ENCODE measurements at places on chromosomes 5 and 9.

DNA sequence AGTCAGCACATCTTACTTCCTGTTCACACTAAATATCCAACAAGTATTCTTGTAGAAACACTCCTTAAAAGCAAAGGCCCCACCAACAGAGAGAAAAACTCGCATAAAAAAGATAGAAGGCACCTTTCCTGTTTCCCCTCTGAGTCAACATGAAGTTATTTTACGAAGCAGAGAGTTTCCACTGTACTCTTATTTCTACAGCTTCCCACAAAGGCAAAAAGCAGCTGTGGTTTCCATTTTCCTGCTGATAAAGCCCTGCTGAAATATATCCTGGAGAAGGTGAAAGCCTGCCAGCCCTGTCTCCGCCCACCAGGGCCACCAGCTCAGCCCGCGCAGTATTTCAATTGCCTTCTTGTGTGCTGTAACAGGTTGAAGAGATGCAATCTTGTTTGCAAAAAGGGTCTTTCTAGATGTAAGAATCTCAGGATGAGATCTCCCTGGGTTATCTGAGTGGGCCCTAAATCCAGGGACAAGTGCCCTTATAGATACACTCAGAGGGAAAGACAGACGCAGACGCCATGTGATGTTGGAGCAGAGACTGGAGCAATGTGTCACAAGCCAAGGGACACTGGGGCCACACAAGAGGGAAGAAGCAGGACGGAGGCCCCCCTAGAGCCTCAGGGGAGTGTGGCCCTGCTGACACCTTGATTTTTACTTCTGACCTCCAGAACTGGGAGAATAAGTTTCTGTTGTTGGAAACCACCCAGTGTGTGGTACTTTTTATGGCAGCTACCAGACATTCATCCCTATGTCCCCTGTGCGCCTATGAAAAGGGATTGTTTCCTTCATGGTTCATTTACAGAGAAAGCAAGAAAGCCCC is 19.9 kb downstream of the SEMA4D start:
- no peak for DNase-seq

GRCh38 chr9:129464972-129465833 is 155.7 kb downstream of the C9orf50 start:
- no peak for DNase-seq

GRCh38 chr5:157217289-157218024 is 36.8 kb downstream of the ITK start:
- peak; percentile 73 for DNase-seq

GRCh38 chr9:73761905-73762304 is 610.2 kb downstream of the ANXA1 start:
- no peak for DNase-seq

DNA sequence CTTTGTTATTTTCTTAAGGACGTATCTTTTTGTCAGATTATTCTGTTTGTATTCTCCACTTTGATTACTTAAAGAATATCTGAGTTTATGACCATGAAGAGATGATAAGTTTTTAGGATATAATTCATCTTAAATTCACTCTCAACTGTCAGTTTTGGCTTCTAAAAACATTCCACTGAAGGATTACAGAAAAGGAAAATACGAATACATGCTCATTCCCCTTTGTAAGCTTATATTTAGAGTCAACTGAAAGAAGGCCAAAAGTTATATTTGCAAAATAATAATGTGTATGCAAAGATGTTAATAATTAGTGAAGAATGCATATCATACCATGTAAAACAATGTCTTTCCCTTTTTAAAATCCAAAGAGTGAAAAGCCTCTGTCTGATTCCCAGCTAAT is 52.5 kb downstream of the ZNF474 start:
- no peak for DNase-seq

GRCh38 chr9:71144495-71144894 is 23.1 kb upstream of the TRPM3 start:
- no peak for DNase-seq

GRCh38 chr9:3608011-3608410 is 82.2 kb upstream of the RFX3 start:
- no peak for DNase-seq

DNA sequence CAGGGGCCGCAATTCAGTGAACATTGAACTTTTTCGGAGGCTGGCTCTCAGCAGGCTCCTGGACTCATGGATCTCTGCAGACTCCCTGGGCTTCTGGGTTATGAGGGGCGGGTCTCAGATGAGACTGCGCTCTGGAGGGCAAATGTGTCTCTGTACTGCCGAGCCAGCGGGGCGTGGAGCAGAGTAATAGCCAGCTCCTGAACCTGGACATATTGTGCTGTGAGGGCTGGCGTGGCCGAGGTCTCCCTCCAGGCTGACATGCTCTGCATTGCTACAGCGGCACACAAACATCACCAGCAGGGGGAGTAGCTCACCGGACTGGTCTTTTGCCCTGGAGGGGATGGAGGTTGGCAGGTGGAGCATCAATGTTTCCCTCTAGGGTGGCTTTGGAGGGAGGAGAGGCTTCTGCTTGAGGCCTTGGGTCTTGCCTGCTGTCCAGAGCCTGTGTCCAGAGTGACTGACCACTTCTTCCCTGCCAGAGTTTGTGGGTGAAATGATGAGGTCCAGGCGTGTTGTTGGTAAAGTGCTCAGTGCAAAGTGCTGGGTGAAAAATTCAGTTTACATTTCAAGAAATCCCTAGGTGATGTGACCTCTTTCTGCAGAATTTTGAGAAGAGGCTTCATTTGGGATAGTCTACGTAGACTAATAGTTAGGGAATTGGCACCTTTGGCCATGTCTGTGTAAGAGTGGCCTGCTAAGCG is 10.9 kb upstream of the GADD45G start:
- no peak for DNase-seq

DNA sequence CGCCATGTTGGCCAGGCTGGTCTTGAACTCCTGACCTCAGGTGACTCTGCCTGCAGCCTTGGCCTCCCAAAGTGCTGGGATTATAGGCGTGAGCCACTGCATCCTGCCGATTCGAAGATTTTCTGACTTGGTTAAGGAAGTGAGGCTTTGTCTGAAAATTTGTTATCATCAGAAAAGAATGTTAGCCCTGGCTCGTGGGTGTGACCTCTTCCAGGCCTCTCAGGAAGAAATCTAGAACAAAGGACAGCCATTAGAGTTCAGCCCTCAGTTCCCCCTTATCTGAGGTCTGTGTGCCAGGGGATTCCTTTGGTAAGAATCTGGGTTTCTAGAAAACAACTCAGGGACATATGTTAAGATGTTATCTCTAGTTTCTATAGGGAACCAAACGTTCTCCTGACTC is 6.2 kb downstream of the OR2S2 start:
- DNase-seq: no peak

DNA sequence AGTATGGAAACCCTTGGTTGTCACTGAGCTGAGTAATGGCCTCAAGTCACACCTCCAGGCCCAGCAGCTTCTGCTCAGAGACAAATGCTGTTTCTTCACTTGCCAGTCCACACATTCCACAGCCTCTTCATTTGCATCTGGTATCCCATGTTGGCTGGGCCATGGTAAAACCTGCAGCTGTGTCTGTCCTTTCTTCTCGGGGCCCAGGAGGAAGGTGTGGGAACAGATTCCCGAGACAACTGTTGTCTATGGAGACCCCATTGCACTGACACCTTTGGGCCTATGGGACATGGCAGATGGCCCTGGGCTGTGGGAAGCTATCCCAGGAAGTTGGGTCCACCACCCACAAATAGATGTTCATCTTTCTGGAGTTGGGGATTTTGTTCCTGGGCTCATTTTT is 85.1 kb downstream of the MACROH2A1 start:
- no peak for DNase-seq

- peak; percentile 76 for DNase-seq
Observed at GRCh38 chr5:179801304-179802206, 5.1 kb downstream of the MGAT4B start.

- DNase-seq: no peak
Observed at GRCh38 chr9:99162759-99163364, 57.9 kb downstream of the TGFBR1 start.

GRCh38 chr5:14107536-14107935 is 35.6 kb upstream of the TRIO start:
- no peak for DNase-seq

GRCh38 chr9:99030092-99030511 is 74.8 kb upstream of the TGFBR1 start:
- DNase-seq: no peak

DNA sequence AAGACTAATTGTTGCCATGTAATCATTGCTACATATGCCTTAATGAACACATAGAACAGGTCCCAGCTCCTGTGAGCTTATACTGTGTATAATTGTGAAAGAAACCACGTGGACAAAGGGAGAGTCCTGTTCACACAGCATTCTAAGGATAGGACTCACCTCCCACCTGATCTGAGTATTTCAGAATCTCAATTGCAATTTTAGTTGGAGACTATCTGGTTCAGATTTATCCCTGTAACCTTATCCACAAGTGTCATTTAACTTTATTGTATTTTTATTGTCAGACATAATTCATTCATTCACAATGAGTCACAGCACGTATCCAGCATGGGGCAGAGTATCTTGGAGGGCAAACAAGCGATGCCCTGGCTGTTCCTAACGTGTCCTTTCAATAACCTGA is 448.3 kb downstream of the NTRK2 start:
- DNase-seq: no peak

DNA sequence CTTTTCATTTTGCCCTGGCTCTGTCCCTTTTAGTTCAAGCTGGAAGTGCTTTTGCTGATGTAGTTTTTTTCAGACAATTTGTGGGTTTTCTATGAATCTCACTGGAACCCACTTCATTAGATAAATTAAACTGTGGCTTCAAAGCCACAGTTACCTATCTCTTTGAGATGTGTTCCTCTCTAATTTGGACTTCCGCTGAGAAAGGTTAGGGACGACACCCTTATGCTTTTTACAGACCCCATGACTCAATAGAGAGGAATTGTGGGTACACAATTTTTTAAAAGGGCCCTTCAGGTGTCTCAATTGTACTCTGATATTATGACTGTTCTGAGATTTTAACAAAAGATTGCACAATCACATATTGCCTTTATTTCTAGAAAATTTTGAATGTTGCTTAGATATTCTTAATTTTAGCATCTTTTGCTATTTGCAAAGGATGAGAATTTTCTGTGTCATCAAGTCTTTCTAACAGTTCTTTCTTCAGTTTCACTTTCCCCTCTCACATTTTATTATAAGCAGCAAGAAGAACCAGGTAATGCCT is 110.6 kb downstream of the GADD45G start:
- no peak for DNase-seq

- no peak for DNase-seq
Observed at GRCh38 chr5:36370073-36370472, 68.4 kb upstream of the RANBP3L start.

- DNase-seq: no peak
Observed at GRCh38 chr5:60794691-60795090, 49.4 kb downstream of the ELOVL7 start.

GRCh38 chr5:109719978-109720377 is 30.3 kb downstream of the MAN2A1 start:
- no peak for DNase-seq

- no peak for DNase-seq
Observed at GRCh38 chr9:70415041-70415440, 584 bp upstream of the KLF9 start.

DNA sequence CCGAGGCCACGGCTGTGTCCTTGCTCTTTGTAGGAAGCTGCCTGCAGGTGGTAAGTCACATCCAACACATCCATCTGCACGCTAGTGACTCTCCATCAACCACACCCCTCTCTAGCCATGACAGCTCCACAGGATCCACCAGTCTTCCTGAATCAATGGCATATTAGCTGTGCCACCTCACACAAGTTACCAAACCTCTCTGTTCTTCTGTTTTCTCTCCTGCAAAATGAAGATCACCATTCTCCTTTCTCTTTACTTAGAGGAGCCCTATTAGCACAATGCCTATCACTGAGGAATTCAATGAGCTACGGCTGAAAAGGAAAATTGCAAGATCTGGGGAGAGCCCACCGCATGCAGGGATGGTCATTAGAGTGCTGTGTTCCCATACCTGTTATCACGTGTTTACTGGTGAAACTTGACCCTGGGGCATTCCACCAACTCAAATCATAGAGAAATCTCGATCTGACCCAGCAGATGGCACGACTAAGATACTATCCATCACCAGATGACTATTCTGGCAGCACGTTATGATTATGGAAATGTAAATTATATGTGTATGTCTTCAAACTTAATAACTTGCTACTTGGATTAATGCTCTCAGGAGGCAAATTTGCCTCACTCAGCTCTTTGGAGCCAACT is 20.9 kb downstream of the WHRN start:
- DNase-seq: no peak

- DNase-seq: no peak
Observed at GRCh38 chr5:119302916-119303897, 52.6 kb upstream of the TNFAIP8 start.

- DNase-seq: no peak
Observed at GRCh38 chr5:146993876-146994530, 115.4 kb upstream of the PPP2R2B start.

- no peak for DNase-seq
Observed at GRCh38 chr9:82418334-82418733, 429.8 kb downstream of the SPATA31D1 start.

GRCh38 chr5:78518365-78519197 is 130.0 kb downstream of the LHFPL2 start:
- DNase-seq: no peak

- no peak for DNase-seq
Observed at GRCh38 chr5:77367741-77368140, 124.4 kb downstream of the WDR41 start.

GRCh38 chr5:124232515-124232914 is 513.9 kb downstream of the ZNF608 start:
- no peak for DNase-seq

DNA sequence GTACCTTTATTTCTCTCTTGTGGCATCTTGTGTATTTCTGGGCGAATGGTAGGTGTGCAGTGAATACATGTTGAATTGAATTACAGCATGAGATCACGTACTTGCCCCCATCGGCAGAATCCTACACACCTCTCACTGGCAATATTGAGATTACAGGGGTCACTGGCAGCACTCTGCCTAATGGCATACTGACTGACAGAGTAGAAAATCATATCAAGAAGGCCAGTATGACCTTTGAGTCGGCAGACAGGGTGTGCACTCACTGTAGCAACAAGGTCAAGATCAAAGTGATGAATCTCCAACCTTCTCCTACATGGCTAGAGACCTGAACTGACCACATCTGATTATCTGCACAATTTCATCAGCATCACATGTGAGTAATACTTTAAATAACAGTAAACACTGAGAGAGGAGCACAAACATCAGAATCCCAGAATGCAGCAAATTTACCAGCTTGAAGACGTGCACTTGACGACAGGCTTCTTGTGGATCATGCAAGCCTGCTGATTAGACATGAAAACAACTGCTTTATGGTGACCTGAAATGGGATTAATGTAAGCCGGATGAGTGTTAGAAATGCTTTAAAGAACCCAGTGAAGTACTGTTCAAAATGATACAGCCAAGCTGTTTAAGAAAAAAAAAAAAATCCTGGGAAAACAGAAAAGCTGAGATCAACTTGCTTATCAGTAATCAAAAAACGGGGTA is 267.1 kb upstream of the EFNA5 start:
- no peak for DNase-seq
